A549 treated with ZK216348 at 1 μM for 4 hours (cell line): ENCODE measurements at places on chromosomes 2 and 18. TPM values are rescaled to one million over a fixed set of nuclear protein-coding genes. Genes with fewer than 3 reads are reported as not detected.

Gene CNDP2
- total RNA-seq: 78.8 to 89.5 TPM (median 80.2 TPM) in 5 replicates

Gene EML6
- 0.79 to 1.9 TPM (median 1.5 TPM) in 5 replicates for total RNA-seq

Gene TEKT4
- total RNA-seq: not detected in 5 replicates

Gene C18orf54
- 1.7 to 4.3 TPM (median 3.3 TPM) in 5 replicates for total RNA-seq

Gene TNFRSF11A
- total RNA-seq: 6.9 to 9.7 TPM (median 7.3 TPM) in 5 replicates

Gene TNS1
- 7.4 to 21.4 TPM (median 12.6 TPM) in 5 replicates for total RNA-seq
